ENCODE measurements at places on chromosomes 12 and 14.
A peak's percentile ranks its signal among the peaks of the same experiment; 100 is the strongest.

DNA sequence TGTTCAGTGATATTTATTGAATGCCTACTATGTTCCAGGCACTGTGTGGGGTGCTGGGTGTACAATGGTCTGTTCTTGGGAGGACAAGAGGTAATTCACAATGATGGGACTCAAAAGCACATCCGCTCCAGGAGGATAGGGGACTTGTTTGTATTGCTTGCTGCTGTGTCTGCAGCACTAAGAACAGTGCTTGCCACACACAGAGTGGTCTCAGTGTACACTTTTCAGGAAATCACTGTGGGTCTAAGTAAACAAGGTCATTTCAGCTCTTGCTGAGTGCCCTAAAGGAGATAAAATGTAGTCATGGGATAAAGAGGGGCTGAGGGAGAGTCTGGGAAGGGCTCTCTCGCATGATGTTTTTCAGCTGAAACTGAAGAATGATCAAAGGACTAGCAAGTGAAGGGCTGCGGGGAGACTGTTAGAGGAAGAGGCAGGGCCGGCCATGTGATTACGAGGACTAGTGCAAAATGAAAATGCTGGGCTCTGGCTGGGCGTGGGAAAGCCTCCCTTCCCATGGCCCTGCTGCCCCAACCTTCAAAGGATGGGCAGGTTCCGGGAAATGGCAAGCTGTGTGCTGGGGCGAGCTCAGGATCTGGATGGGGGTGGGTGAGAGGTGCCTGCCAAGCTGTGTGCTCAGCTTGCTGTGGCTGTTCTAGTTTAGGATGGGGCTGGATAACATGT is 39.1 kb downstream of the ADCK1 start:
- DNase-seq: no peak

DNA sequence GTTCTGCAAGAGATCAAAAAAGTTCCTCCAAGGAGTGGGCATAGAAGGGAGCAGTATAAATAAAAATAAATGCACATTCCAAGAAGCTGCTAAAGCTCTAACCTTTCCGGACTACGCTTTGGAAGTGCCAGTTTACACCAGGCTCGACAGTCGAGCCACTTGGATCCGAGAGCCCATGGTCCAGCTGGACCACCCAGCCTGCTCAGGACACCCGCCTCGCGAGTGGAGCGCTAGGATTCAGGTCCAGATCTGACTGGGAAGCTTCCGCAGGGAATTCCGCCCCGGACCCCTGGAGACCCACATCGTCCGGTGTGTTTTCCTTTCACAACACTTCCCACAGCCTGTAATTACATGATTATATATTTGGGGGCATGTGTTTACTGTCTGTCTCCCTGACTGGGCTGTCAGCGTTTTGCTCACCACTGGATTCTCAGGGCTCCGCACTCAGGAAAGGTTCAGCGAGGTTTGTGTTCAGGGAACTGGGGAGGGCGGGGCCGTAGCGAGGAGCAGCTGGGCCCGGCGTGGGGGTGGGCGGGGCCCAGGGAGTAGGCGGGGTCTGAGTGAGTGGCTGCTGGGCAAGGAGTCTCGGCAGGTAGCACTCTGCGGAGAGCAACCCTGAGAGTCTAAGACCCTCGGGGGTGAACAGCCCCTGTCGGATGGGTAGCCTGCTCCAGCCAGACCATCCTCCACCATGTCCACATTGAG is 52.3 kb upstream of the TMEM263 start:
- peak; percentile 64 for DNase-seq

- no peak for DNase-seq
Measured at GRCh38 chr12:121990692-121991603, 30.7 kb upstream of the BCL7A start.

GRCh38 chr12:96906498-96906848 is 584 bp upstream of the NEDD1 start:
- no peak for DNase-seq

GRCh38 chr14:91413547-91414474 is 3.8 kb downstream of the CCDC88C start:
- no peak for DNase-seq

DNA sequence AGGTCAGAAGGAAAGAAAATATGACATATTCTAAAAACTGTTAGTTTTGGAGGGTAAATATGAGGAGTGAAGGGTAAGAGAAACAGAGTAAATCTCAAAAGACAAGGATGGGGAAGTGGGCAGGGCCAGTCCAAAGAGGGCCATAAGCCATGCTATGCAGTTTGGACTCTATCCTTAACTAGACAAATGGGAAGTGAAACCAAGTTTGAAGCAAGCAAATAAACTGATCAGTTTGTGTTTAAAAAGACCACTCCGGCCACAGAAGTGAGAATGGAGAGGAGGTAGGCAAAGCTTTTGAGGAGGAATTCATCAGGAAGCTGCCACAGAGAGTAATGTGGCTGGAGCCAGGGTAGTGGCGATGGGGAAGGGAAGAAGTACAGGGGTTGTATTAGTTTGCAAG is 37.5 kb upstream of the DAAM1 start:
- DNase-seq: no peak

DNA sequence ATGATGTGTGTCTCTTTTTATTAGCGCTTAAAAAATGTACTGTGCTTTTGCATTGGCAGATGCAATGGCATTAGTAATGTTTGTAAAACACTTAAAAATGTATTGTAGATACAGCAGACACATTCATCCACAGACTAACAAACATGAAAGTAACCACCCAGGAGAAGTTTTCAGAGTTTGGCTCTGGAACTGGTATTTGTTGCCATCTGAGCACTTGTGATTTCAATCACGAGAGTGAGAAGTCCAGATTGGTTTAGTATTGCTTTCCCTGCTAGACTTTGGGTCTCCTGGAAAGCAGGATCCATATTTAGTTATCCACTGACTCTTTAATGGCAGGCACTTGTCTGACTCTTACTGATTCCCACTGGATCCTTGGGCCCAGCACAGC is 13.2 kb downstream of the RASSF8 start:
- no peak for DNase-seq

DNA sequence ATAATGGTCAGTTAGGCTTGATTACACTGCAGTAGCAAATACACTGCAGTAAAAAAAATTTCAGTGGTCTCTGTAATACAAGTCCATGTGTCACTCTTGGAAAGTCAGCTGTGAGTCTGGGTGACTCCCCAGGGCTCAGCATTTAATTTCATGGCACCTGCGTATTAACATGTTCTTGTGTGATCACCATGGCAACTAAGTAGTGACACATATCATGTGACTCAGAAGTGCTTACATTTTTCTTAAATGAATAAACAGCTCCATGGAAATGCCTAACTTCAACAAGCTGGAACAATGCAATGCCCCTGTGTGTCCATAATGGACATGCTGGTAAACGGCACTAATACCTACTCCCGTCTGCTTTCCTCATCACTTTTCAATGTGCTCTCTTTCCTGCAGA is 88.5 kb upstream of the ANO4 start:
- no peak for DNase-seq

GRCh38 chr12:103769240-103769945 is 71.6 kb downstream of the NT5DC3 start:
- no peak for DNase-seq

- peak; percentile 11 for DNase-seq
Measured at GRCh38 chr12:94244165-94245133, 96.1 kb downstream of the PLXNC1 start.

GRCh38 chr14:82328442-82328841 is 794.8 kb upstream of the SEL1L start:
- DNase-seq: no peak

GRCh38 chr12:53750812-53751335 is 905 bp downstream of the CISTR start:
- DNase-seq: no peak

DNA sequence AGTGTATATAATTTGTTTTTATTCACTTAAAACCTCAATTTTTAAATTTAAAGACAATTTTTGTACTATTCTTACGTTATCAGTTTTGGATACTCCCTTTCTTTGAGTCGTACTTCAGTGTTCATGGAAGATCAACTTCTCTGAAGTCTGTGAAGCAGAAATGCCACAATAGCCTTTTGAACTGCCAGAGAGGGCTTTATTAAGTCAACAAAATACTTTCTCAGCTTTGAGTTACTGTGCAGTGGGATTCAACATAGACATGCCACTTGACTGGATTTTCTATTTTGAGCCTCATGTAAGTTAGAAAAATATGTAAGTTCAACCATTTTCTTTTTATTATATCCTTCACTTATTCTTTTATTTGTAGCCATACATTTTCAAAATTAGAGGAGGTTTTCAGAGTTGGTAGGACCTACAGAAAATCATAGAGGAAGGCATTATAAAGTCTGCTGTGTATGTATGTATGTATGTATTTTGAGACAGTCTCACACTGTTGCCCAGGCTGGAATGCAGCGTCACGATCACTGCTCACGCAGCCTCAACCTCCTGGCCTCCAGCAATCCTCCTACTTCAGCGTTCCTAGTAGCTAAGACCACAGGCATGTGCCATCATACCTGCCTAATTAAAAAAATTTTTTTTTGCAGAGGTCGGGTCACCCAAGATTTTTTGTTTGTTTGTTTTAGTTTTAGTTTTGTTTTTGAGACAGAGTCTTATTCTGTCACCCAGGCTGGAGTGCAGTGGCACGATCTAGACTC is 31.3 kb upstream of the BCAT1 start:
- DNase-seq: no peak

DNA sequence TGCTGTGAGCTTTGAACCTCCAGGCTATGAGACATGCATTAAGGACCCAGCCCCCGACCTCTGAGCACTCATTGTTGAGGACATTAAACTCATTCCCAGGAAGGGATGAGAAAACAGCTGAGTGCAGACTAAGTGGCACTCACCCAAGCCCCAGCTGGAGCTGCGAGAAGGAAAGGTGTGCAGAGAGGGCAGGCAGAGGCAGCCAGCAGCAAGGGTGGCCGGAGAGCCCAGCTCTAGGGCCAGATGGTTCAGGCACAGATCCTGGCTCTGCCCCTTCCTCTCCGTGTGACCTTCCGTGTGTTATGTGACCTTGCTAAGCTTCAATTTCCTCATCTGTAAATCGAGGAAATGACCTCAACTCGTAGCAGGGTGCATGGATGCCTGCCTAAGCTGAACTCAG is 3.7 kb downstream of the TSPAN11 start:
- no peak for DNase-seq

DNA sequence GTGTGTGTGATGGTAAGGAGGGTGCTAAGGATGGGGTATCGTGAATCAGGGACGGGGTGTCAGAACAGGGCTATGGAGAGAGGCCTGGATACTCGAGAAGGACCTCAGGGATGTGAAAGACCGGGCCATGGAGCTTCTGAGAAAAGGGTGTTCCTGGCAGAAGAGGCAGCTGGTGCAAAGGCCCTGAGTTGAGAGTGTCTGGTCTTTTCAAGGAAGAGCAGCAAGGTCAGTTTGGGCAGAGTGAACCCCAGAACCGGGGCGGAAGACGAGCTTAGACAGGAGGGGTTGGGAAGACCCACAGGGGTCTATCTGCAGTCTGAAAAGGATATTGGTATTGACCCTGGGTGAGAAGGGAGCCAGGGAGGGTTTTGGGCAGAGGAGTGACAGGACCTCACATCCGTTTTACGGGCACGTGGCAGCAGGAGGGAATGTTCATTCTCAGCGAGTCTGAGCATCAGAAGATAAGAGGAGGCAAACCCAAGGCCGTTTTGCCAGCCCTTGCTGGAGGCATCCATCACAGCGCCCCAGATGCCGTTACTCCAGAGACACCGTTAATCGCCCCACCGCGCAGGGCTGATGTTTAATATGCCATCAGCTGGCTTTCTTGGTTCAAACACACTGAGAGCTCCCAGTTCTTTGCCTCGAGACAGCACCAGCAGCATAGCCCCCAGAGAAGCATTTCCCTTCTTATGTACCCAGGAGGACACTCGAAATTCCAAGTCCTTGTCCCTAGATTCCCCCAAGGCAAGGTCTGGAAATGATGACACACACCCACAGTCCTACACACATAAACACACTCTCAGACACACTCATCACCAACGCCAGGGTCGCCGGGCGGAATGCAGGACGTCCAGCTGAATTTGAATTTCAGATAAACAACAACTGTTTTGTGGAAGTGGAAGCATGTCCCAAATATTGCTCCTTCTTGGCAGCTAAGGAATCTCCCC is 41.4 kb upstream of the EML1 start:
- DNase-seq: no peak

Measured in activated T-helper 1 cell treated with Interleukin-2 at 50 U/mL for 16 hours (primary cell).